ENCODE measurements at places on chromosomes 7 and 10.

DNA sequence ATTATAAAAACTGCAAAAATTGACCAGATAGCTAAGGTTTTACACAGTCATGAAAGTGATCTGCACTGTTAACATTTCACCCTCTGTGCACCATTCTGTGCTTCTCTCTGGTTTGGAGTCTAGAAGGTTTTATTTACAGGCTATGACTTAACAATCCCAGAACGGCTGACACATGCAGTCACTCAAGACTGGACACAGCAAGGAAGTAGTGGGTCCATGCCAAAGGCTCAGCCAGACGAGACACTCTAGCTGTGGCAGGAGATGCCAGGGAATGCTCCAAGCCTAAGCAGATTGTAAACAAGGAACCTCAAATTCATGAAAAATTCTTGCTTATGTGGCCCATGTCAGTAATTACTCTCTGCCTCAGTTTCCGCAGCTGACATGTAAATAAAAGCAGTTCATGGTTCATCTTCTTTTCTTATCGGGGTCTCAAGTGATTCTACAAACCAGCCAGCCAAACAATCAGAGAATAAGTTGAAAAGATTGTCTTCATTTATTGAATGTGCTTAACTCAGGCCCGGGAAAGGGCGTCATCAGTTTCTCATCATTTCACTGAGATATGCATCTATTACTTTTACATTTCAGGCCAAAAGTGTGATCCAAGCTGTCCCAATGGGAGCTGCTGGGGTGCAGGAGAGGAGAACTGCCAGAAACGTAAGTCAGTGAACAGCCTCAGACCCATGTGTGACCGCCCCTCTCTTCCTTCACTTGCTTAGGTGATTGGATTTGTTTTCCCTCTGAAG, 132.1 kb downstream of the EGFR start:
- no peak for DNase-seq

DNA sequence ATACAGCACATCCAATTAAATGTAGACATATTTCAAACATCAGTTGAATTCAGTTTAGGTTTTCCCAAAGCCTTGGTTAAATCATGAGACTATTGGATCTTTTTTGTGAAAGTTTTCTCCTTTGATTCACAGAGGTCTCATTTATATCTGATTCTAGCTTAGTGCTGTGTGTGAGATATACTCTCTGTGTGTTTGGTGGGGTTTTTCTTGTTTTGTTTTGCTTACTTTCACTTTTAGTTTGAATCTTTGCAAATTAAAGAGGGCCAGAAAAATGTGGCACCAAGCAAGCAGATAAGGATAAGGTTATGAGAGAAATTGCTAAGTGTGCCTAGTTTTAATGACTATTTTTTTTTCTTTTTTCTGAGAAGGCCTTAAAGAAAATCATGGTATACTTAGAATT, 12.6 kb upstream of the OR6B1 start:
- no peak for DNase-seq

DNA sequence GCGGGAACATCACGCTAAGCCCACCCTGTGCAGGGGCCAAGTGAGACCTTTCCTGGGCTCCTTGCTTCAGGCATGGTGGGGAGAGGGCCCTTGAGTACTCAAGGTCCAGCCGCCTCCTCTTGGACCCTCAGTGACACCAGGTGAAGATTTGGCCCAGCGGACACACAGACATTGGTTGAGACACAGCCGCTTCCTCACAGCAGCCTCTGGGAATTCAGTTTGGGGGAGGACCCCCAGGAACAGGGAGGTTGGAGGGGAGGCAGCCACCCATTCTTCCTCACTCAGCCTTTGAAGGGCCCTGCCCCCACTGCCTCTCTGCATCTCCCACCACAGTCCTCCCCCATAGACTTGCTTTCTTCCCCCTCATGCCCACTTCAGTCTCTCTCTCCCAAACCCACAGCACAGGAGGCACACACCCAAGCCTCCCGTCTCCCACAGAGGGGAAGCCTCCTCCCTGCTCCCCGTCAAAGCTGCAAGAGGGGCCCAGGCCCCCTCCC, 31.9 kb downstream of the ANXA8 start:
- no peak for DNase-seq

DNA sequence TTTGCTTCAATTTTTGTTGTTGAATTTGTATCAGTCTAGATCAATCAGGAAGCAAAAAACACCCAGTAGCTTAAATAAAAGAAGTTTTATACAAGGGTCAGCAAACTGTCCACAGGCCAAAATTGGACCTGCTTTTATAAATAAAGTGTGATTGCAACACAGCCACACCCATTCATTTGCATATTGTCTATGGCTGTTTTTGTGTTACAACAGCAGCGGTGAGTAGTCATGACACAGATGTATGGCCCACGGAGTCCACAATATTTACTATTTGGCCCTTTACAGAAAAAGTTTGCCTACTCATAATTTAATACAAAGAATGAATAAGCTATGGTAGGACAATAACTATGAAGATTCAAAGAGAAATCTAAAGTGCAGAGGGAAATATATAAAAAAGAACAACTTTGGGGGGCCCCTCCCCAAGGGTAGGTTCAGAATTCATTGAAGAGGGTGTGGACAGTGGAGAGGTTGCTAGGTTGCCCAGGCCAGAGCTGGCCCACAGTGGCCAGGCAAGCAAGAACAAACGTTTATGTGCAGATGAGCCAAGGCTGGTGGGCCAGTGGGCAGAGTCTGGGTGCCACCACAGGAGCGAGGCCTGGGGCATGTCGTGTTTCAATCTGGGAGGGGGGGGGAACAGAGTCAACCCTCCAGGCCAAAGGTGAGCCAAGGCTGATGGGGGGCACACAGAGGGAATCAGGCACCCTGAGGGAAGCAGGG, 47.0 kb upstream of the AMPH start:
- no peak for DNase-seq

- no peak for DNase-seq
Observed at GRCh38 chr10:36366843-36367242, 724.7 kb upstream of the FZD8 start.

GRCh38 chr10:78899996-78900714, 168.6 kb upstream of the ZMIZ1 start:
- DNase-seq: no peak

DNA sequence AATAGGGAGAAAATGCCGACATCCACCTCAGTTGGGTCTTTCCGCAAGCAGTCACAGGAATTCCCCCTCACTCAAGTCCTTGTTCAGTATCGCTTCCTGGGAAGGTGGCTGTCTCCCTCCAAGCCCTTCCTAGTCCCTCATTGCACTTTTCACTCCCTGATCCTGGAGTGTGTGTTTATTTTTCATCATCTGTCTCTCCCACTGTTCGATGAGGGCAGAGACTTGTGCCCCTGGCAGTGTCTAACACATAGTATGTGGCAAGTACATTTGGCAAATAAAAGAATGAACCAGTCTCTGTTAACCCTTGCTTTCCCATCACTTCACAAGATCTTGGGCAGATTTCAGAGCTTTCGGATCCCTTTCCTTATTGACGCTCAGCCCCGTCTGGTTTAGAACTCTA, 24.0 kb upstream of the CACUL1 start:
- DNase-seq: no peak

DNA sequence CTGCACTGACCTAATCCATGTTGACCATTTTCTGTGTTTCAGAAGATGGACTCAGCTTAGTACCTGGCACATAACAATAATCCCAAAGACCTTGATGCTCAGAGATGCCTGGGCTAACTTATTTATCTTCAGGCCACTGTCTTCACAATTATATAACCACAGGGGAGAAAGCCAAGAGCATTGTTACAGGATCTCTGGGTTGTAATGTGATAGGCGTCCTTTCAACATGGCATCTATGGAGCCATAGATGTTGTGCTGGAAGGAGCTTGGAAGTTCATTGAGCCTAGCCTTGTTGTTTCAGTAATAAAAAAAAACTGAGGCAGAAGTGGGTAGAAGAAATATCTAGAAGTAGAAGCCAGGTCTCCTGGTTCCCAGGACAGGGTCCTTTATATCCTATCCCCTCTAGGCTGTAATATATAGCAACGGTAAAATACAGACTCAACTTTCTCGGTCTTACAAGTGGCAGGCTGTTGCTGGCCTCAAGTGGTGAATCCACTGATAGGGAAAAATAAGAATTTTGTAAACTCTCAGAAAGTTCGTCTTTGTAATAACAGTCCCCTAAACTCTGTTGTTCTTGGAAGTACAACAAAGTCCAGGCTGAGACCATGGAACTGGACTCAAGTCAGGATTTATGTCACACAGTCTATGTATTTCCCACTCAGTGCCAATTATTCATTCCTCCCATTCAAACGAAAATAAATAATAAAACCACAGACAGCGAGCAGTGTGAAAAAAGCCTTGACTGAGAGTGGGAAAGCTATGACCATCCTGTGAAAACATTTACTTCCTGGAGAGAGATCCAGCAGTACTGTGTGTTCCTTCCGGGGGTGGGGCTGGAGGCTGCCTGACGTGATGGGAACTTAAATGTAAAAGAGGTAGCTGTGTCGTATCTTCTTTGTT, 277.6 kb downstream of the REEP3 start:
- DNase-seq: no peak

GRCh38 chr10:43392748-43393147, 16.2 kb downstream of the HNRNPF start:
- no peak for DNase-seq

DNA sequence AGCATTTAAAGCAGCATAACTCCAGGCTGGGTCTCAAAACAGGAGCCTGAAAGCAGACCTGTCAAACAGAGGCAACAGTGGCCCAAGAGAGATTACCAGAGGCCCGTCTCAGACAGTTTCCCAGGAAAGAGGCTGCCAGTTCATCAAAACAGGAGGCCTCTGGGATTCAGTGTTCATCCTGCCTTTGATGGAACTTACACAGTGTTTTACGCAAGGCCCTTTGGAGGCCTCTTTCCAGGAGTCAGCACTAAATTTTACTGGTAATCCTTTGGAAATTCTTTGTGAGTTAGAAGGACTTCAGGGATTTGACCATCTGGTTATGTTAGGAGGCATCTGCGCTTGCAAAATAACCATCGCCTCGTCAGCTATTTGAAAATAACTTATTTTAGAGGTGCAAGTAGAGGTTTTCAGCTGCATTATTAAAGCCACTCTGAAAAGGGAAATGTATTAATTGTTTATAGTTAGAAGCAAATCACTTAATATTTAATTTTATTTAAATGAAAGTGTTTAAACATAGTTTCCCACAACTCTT, 501.2 kb upstream of the COBL start:
- no peak for DNase-seq

DNA sequence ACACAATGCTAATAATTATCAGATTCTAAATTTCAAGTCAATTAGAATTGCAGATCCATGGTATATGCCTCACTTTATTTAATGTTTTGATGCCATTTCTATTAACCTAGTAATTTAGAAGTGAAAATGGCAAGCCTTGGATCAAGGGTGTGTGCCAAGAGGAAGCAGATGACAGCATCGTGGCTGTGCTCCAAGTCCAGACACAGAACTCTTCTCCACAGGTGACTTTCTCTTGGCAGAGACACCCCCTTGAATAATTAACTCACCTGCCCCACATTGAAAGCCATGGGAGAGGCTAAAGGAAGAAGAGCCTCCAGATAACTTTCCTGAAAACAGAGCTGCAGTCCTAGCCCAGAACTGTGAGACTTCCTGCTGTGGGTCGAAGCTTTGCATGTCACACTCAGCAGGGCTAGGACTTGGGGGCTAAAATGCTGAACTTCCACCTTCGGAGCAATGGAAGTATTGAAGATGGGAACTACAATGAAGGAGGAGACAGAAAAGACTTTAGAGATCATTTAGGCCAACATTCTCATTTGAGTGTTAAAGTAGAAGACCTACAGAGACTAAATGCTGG, 996 bp upstream of the C10orf90 start:
- no peak for DNase-seq

All from hematopoietic multipotent progenitor cell (in vitro differentiated cells).